ENCODE measurements at places on chromosomes 3 and 15. TPM values are rescaled to one million over a fixed set of nuclear protein-coding genes. Genes with fewer than 3 reads are reported as not detected.

Gene MGLL
- total RNA-seq = 67.0 TPM

Gene TYRO3
- 3.3 TPM for total RNA-seq

Gene FOXL2NB
- not detected for total RNA-seq

Gene XYLB
- 0.91 TPM for total RNA-seq

Gene RNF168
- total RNA-seq = 18.9 TPM

Gene CACNA1D
- total RNA-seq = 1.1 TPM

Gene RNU5B-1
- 40.3 TPM for total RNA-seq

Gene SPINK8
- total RNA-seq = not detected

Gene PTX3
- total RNA-seq = 0.52 TPM

Gene RHOV
- total RNA-seq = not detected

Gene CSPG5
- 0.22 TPM for total RNA-seq

Gene UBXN7
- 31.2 TPM for total RNA-seq

Gene PLEKHO2
- 8.0 TPM for total RNA-seq

Gene FBN1
- total RNA-seq = 45.5 TPM

Gene CDCP1
- 0.25 TPM for total RNA-seq

Gene GOLGA8M
- 2.5 TPM for total RNA-seq

Gene SEMA3G
- total RNA-seq = 9.2 TPM

Gene TLR9
- 0.66 TPM for total RNA-seq

Gene CYB561D2
- 7.0 TPM for total RNA-seq

Gene SUSD5
- 0.80 TPM for total RNA-seq

Gene RARB
- 15.6 TPM for total RNA-seq

Gene CPNE4
- total RNA-seq = 17.9 TPM

Gene ZKSCAN7
- 2.6 TPM for total RNA-seq

Gene DNASE1L3
- 4.5 TPM for total RNA-seq

Gene FRMD4B
- total RNA-seq = 16.1 TPM

Gene GOLGA8J
- 0.41 TPM for total RNA-seq

Gene CCDC39
- not detected for total RNA-seq

Gene ADAMTS9
- 14.7 TPM for total RNA-seq

Gene GOLGA8R
- 3.5 TPM for total RNA-seq

Gene AMIGO3
- not detected for total RNA-seq

Gene GOLGA8T
- total RNA-seq = 0.47 TPM

Gene GOLGA8O
- total RNA-seq = 1.2 TPM

Gene GUCA1C
- 5.8 TPM for total RNA-seq

Gene KCNAB1
- total RNA-seq = 2.4 TPM

Gene UNC45A
- 21.9 TPM for total RNA-seq
